CD4-positive, alpha-beta T cell treated with Interleukin-15 for 1 hour (primary cell): ENCODE measurements at places on chromosomes 1 and 21.

- no peak for DNase-seq
Measured at GRCh38 chr1:22572818-22573217, 9.5 kb downstream of the EPHA8 start.

DNA sequence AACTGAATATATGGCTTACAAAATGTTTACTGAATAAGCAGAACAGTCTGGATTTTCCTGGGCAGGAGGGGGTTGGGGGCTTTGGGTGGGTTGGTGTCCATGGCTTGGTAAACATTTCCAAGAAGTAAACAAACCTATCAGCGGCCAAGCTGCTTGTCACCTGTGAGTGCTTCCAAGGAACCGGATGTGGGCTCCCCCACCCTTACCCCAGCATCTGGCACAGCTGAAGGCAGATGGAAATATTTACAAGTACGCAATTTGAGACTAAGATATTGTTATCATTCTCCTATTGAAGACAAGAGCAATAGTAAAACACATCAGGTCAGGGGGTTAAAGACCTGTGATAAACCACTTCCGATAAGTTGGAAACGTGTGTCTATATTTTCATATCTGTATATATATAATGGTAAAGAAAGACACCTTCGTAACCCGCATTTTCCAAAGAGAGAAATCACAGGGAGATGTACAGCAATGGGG lies at the start of gene CLCA1:
Gene CLCA1, plus strand, starts transcription at position 427 of the 477 bp plus-strand sequence. Its CDS starts 45 bp downstream, at position 472.
- DNase-seq: no peak

- DNase-seq: no peak
Measured at GRCh38 chr21:28975397-28975796, 17.3 kb downstream of the LTN1 start.

- DNase-seq: no peak
Measured at GRCh38 chr21:45829668-45830067, 151.9 kb upstream of the COL6A1 start.

- no peak for DNase-seq
Measured at GRCh38 chr1:10031461-10031860, 1.3 kb upstream of the UBE4B start.

- DNase-seq: no peak
Measured at GRCh38 chr1:239840790-239841189, 250.9 kb upstream of the FMN2 start.

- no peak for DNase-seq
Measured at GRCh38 chr1:207852576-207853371, 58.2 kb downstream of the CD34 start.

DNA sequence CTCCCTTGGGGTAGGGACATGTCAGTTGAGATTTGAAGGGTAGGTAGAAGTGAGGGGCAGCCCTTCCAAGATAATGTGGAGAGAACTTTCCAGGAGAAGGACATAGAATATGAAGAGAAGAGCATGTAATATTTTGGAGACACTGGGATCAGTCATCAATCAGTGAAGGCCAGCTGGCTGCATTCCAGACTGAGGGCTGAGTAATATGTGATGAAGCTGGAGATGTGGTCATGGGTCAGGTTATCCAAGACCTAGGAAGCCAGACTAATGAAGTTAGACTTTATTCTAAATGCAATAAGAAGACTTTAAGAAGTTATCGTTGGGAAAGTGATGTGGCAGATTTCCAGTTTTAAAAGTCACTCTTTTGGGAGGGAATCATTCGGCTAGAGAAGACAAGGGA lies 262.0 kb downstream of the HMCN1 start:
- DNase-seq: no peak

- DNase-seq: no peak
Measured at GRCh38 chr1:30875916-30876315, 32.6 kb downstream of the SDC3 start.

DNA sequence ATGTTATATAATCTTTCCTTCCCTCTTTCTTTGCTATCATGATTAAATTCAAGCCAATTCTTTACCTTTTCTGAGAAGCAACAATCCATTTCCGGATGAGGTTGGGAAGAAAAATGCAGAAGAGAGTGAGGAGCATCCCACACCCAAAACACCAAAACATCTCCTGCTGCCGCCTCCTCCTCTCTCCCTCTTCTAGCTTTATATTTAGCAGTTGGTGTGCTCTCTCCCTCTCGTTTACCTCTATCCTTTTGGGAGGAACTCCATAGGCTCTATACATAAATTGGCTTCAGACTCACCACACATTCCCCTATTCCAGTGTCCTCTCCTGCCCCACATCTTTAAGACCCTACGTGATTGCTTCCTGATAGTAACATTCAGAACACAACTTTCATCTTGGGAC lies 332.2 kb upstream of the PLXNA2 start:
- DNase-seq: no peak

DNA sequence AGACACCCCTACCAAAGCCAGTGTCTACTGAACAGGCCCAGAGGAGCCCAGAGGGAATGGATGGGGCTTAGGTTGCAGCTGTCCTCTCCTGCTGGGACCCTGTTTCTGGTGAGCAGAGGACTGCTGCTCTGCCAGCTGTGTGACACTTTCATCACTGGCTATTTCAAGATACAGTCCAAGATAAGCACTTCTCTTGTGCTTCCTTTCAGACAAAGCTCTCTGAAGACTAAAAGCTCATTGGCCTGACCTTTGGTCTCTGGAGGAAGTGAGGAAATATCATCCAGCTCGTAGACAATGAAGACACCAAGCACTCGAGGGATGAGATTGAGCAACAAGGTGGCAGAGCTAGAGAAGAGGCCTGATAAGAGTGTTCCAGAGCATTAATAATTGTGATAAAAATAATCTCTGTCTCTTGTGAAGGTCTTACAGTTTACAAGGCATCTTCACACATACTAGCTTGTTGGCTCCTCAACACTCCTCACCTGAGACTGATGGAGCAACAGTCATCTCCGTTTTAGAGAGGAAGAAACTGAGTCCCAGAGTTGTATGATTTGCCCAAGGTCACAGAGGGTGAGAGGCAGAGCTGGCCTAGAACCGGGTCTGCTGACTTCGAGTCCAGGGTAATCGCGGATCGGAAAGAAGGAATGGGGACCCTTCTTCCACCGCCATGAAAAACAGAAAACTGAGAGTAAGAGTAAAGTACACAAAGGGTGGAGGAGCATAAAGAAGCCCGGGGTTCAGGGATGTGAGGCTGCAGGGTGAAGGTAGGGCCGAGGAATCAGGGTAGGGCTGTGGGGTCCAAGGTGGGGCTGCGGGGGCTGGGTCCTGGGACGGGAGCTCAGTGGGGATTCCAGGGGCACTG lies 666 bp downstream of the PAFAH2 start:
- peak; percentile 26 for DNase-seq

DNA sequence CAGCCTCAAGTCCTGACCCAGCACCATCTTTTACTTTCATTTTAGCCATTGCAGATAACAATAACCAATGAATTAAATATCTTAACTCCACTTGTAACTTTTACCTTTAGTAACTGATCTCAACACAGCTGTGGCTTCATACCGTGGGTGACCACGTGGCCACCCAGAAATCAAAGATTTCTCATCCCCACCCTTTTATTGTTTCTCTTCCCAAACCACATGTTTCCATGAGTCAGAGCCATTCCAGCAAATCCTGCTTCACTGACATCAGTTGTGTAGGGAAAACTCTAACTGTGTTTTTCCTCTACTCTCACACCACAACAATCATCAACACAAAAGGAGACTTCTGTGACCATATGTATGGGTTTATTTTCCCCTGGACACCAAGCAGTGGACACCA lies 25.1 kb upstream of the BRDT start:
- DNase-seq: no peak

DNA sequence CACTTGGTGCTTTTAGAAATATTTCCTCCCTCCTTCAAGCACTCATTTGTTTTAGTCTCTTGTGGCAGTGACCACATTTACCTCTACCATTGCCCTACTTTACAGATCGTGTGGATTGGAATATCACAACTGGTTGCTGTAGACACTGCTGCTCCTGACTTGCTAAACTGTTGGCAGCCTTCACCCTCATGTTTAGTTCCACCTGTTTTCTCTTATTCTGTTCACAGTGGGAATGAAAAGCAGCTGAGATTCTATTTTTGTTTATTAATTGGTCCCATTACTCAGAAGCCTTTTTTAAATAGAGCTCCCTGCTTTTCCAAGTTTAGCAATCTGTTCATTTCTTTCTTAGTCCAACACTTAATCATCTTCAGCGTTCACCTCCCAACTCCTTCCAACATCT lies 308.9 kb downstream of the RWDD3 start:
- DNase-seq: no peak

GRCh38 chr1:189369612-189370011 lies 1108.1 kb downstream of the BRINP3 start:
- DNase-seq: no peak

- DNase-seq: no peak
Measured at GRCh38 chr21:33305938-33306337, 18.8 kb upstream of the IFNAR1 start.

- no peak for DNase-seq
Measured at GRCh38 chr1:31781138-31781755, 17.1 kb upstream of the ADGRB2 start.

DNA sequence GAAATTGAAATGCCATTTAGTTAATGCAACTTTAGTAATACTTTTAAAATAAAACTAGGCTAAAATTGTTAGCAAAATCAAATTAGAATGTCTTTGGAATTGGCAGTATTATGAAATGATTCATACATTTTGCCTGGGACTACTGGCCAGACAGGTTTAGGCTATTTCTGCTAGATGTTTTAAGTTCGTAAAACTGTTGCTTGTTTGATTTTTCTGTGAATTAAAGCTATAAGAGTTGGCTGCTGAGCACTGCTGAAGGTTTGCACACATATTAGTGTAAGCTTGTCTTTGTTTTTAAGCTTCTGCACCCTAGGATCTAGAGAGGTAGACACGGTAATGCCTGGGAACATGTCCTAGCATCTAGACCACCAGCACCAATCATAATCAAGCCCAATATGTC lies 1094.6 kb upstream of the ADGRL4 start:
- DNase-seq: no peak

DNA sequence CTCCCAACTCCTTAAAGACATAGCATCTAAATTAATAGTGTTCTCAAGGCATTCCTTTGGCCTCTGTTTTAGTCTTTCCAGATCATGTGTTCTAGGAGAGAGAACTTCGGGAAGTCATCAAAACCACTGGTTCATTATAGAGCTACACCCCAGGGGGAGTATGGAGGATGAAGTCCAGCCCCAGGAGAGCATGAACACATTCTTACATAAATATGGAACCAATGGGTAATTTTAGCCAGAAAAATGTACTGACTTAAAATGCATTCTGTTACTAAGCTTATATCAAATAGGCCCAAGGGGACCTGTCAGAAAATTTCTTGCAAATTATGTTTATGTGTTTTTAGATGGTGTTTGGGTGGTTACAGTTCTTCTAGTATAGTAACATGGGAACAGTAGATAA lies 165.2 kb downstream of the NTMT2 start:
- DNase-seq: no peak
